ENCODE measurements at places on chromosomes 16 and 17.

- DNase-seq, result no peak
These were observed 778.1 kb upstream of the SOX9 start for GRCh38 chr17:71342737-71343136.

- DNase-seq, result no peak
These were observed 29.9 kb upstream of the DHRS7B start for GRCh38 chr17:21096874-21097273.

DNA sequence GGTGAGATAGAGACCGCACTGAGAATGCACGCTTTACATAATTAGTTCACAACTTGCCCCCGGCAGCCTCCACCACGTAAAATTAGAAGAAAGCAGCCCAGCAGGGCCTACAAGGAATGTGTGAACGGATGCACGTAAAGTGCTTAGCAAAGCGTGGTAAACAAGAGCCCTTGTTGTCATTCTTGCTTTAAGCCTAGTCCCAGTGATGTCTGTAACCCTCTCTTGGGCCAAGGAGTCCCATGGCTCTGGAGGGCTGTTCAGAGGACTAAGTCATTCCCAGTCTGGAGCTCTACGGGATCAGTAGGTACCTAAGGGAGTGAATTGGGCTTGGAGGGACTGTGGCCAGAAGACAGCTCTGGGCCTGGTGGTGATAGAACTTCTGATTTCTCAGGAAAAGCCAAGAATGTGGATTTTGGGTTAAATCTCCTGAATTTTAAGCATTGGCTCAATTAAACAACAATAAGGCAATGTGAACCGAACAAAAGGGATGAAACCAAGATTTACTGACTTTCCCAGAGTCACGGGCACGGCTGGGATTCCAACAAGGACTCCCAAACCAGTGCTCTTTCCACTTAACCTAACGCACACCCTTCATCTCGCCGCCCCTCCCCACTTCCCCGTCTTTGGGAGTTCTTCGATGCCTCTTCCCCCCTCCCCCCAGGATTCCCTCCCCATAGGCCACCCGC, 775 bp upstream of the CHP2 start:
- no peak for DNase-seq

GRCh38 chr17:9192010-9192409, 170.7 kb downstream of the NTN1 start:
- DNase-seq, result no peak

- peak; percentile 61 for DNase-seq
These were observed at the start of gene VAT1L for GRCh38 chr16:77788181-77789084. Gene VAT1L (plus strand): TSS chr16:77788564. CDS start chr16:77788683, 119 bp downstream.

DNA sequence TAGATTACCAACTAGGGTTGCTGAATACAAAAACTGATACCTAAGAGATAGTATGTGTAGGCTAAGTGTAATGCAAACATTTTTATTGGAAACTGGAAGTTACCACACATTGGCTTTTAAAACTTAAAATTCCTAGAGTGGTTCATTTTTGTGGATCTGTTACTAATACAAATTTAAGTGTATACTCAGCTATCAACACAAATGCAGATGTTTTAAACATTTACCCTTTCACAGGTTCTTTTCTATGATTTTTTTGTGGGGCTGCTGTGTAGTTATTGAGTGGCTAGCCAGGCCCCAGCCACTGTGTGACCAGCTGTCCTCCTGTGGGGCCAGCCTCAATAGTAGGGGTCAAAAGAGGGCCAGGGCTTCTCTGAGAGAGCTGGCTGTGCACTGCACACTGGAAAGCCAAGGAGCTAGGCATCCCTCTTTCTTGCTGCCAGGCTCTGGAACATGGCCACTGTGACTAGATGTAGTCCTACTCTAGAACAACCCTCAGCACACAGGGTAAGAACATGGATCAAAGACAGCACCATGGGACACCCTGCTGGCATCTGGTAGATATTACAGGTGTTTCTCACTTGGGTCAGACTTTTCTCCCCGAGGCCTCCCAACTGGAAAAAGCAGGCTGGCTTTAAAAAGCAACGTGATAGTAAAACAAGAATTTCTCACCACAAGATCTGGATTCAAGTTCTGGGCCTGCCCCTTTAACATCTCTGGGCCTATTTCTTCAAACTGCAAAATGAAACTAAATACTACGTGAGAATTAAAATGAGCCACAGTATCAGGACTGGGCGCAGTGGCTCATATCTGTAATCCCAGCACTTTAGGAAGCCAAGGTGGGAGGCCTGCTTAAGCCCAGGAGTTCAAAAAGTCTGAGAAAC, 7.3 kb upstream of the VEZF1 start:
- DNase-seq, result peak; percentile 94

- DNase-seq, result no peak
These were observed 1.4 kb upstream of the MILR1 start for GRCh38 chr17:64447526-64447925.

DNA sequence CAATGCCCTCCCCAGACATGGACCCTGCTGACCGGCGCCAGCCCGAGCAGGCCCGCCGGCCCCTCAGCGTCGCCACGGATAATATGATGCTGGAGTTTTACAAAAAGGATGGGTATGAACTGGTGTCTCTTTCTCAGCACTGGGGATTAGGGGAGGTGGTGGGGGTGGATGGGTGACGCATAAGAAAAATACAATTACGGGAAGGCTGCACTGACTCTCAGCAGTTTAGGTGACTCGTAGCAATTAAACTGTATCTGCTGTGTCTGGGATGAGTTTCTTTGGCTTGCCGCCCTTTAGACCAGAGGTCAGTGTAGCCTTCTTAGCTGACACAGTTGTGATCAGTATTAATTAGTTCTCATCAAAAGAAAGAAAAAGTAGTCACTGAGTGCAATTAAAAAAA, 59.0 kb downstream of the ELAC2 start:
- no peak for DNase-seq

- no peak for DNase-seq
These were observed 6.2 kb downstream of the ZACN start for GRCh38 chr17:76085066-76085730.

DNA sequence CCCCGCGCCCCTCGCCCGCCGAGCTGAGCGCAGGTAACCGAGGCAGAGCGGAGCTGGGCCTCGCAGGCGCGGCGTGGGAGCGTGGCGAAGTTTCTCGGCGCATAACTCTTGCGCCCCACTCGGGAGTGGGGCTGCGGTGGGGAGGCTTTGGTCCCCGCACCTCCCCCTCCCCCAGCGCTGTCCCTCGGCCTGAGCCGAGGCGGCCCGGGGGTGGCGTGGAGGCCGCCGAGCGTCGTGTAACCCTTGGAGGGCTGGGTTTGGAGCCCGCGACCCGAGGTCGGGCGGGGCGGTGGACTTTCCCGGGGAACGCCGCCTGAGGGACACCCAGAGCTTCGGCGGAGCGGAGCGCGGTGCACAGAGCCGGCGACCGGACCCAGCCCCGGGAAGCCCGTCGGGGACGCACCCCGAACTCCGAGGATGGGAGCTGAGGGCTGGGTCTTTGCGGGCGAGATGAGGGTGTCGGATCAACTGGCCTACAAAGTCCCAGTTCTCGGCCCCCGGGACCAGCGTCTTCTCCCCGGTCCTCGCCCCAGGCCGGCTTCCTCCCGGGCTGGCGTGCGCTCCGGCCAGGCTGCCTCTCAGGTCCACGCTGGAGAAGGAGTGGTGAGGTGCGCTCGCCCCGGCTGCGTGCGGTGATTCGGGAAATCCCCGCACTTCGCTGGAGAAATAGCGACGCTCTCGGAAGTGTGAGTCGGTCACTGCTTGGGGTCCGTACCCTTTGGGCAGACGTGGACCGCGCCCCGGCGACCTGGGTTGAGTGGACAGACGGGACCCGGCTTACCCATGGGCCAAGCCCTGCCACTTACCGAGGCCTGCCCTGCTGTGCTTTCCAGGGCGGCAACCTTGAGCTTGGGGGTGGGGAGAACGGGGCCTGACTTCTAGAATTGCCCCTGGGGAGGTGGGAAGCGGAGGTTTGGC, 168.4 kb downstream of the RAB11FIP4 start:
- no peak for DNase-seq

- no peak for DNase-seq
These were observed 71.7 kb upstream of the BRD7 start for GRCh38 chr16:50440531-50440930.

GRCh38 chr17:77772461-77772897, 186.0 kb upstream of the TNRC6C start:
- peak; percentile 52 for DNase-seq

DNA sequence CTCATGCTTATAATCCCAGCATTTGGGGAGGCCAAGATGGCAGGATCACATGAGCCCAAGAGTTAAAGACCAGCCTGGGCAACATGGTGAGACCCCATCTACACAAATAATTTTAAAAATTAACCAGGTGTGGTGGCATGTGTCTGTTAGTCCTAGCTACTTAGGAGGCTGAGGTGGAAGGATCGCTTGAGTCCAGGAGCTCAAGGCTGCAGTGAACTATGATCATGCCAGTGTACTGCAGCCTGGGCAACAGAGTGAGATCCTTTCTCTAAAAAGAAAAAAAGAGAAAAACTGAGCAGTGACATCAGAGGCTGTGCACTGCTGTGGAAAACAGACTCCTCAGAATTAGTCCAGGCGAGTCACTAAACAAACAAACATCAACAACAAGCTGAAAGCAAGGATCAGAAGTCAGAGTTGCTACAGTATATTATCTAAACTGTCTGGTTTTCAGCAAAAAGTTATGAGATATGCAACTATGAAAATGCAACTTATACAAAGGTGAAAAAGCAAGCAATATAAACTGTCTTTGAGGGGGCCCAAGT, 39.3 kb downstream of the CBFB start:
- no peak for DNase-seq

DNA sequence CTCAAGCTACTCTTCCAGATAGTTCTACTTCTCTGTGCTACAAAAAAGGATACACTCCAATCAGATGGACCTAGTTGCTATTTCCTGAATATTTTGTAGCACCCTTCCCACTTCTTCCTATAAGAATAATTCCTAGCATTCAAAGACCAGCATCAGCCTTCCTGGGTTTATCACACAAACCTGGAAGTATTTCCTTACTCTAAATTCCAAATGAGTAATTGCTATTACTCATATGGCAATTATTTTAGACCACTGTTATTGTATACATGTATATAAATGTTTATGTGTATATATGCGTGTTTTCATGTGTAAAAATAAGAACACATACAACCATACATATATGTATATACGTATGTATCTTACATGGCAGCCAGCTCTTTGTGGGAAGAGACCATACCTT, 130.6 kb downstream of the MYO1D start:
- DNase-seq, result no peak

DNA sequence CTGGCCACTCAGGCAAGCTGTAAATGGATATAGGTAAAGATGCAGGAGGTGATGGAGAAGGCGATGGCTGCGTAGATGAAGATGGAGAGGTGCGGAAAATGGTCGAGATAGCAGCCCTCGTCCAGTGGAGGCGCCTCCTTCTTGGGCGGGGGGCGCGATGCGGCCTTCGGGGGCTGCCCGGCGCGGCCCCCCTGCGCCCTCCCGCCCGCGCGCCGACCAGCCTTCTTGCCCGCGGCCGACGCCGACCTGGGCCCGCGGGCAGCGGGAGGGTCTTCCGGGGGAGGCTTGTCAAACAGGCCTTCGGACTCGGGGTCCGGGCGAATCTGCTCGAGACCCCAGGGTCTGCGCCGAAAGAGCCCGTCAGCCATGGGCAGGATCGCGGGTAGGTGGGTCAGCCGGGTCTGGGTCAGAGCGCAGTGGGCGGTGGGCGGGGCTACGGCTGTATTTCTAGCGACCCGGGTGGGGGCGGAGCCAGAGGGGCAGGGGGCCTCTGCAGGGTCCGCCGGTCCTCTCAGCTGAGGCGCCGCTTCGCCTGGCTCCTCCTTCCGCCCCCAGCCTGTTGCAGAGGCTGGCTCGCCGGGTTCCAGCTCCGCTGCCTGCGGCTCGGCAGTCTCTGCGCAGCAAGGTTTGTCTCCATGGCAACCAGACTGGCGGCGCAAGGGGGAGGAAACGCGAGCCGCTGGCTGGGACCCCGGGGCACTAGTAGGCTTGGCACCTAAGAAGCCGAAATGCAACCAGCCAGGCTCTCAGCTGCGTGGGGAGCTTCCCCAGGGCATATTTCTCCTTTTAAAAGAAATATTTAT, 14.4 kb downstream of the MIS12 start:
- DNase-seq, result peak; percentile 73

- DNase-seq, result no peak
These were observed 18.6 kb downstream of the HNF1B start for GRCh38 chr17:37726248-37726647.

GRCh38 chr16:12435018-12435417, 368.7 kb downstream of the CPPED1 start:
- DNase-seq, result no peak

DNA sequence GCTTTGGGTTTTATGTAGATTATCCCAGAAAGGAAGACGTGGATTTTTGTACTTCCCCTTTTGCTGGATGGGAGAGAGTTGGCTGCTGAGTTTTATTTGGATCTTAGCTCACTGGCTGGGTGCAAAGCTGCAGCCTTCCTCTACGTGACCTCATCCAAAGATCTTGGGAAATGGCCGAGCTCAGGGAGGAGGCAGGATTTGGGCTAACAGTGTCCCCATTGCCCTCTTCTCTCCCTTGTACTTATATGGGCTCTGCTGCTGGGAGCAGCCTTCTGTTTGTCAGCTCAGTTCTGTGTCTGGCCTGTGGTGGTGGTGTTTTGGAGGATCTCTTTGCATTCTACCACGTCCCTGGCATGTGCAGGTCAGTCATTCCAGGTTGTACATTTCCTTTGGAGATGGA, 2.0 kb downstream of the AOC3 start:
- DNase-seq, result no peak

GRCh38 chr17:69462882-69463281, 48.4 kb downstream of the MAP2K6 start:
- no peak for DNase-seq

DNA sequence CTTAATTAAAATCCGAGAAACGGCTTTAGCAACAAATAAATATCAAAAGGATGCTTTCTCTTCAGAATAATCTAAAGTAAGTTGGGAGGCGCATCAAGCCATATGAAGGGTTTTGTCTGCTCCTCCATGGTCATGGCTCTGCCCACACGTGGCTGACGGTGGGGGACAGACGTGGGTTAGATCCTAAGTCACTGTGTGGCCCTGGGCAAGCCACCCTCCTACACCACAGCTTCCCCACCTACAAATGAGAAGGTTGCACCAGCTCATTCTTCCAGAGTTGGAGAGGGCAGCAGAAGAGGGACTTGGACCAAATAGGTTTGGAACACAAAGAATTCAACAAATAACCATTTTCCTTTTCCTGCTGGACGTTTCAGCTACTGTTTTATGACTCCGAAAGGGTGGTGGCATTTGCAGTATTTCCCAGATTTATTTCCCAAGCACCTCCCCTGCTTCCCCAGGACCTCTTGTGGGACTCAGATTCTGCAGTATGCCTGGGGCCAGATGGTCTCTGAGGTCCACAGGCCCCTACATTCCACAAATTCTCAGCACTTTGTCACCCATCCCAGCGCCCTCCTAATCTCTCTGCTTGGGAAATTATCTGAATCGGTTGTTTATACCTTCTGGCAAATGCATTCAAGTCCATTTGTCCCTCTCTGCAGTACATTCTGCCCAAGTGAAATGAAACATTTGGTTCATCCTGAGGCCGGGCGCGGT, 17.8 kb downstream of the LRRC75A start:
- no peak for DNase-seq

DNA sequence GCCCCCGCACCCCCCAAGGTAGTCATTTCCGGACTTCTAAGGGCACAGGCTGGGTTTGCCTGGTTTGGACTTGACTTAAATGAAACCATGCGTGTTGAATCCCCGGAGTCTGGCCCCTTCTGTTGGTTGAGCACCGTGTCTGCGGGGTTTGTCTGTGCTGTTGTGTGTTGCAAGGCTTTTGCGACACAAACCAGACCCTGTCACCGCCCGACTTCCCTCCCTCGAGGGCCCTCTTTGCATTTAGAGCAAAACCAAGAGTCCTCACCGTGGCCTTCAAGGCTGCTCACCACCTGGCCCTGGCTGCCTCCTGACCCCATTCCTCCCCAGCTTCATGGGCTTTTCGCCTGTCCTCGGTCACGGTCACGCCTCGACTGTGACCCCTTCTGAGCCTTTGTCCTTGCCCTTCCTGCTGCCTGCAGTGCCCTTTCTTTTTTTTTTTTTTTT, 7.4 kb downstream of the CRISPLD2 start:
- no peak for DNase-seq
